ENCODE measurements at places on chromosomes 3 and 15.

GRCh38 chr3:182242489-182242942 is 530.8 kb downstream of the SOX2 start:
- DNase-seq = no peak

GRCh38 chr15:71142780-71143179 is 27.5 kb downstream of the THSD4 start:
- no peak for DNase-seq

GRCh38 chr3:186107215-186108105 is 1.4 kb downstream of the ETV5 start:
- DNase-seq = peak; percentile 44

DNA sequence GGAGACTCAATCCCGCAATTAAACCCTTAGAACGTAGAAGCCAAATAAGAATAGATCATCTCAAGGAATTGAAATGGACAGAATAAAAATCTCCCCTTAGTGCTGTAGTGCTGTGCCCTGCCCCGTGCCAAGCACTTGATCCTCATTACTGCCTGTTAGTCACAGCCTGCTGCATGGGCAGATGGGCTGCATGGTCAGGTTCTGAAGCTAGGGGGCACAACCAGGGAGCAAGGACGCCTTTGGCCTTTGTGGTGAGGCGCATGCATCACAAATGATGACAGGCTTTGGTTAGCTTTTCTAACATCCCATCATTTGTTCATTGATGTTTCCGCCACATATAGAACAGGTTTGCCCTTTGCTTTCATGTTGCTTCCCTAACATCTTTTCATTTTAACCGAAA is 336.3 kb upstream of the ADAMTS9 start:
- DNase-seq = no peak

GRCh38 chr15:48221885-48222284 is 15.8 kb downstream of the SLC12A1 start:
- no peak for DNase-seq

GRCh38 chr15:62066663-62067447 is at the start of gene C2CD4A:
Gene C2CD4A, plus strand, starts transcription at chr15:62066977. Its CDS starts 637 bp downstream, at chr15:62067614.
- peak; percentile 61 for DNase-seq

GRCh38 chr3:160577556-160578195 is 12.3 kb upstream of the KPNA4 start:
- DNase-seq = no peak

DNA sequence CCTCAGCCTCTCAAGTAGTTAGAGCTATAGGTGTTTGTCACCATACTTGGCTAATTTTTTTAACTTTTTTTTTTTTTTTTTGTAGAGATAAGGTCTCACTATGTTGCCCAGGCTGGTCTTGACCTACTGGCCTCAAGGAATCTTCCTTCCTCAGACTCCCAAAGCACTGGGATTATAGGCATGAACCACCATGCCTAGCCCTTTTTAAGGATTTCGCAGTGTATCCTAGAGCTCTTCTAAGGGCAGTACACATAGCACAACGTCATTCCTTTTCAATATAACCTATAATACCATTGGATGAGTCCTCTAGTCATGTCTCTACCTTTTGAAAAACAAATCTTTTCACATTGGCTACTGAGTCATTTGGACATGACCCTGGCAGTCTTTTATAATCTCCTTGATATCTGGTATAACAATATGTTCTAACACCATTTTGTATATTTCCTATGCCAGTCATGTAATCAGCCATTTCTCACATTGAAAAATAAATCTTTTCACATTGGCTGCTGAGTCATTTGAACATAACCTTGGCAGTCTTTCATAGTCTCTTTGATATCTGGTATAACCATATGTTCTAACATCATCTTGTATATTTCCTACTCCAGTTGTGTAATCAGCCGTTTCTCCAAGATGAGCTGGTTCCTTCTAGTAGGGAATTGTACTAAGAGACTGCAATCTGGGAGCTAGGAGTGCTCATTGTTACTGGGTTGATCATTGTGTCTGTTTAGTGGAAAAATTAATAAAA is 944.7 kb downstream of the MCTP2 start:
- no peak for DNase-seq

DNA sequence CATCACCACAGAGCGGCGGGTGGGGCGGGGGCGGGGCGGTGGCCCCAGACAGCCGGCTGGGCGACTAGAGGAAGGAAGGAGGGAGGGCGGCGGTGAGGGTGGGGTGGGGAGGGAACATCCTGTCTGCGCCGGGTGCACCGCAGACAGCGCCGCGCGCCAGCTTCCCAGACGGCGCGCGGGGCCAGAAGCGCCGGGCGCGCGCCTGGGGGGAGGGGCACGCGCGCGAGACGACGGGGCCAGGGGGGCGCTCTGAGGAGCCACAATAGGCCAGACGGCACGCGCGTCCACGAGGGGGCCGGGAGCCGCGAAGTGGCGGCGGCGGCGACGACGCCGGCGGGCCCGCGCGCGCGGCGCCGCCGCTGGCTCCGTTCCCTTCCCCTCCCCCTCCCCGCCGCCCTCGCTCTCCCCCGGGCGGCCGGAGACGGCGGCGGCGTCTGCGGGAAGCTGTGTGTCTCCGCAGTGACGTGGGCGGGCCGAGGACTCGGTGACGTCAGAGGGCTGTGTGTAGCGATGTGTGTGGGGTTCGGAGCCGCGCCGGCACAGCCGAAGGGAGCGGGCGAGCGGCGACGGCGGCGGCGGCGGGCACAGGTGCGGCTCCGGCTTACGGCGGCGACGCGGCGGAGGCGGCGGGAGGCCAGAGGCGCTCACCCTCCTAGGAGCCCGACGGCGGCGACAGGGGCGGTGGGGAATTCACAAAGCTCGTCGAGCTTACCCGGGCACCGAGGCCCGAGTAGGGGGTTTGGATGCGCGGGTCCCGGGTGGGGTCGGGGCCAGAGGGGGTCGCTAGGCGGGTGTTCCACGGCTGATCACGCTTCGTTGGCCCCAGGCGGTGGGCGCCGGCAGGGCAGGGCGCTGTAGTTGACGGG is at the start of gene SKIL:
Gene SKIL (plus strand): TSS at position 540 of the 866 bp plus-strand sequence. CDS start 2,617 bp downstream, outside the sequence.
- peak; percentile 96 for DNase-seq

DNA sequence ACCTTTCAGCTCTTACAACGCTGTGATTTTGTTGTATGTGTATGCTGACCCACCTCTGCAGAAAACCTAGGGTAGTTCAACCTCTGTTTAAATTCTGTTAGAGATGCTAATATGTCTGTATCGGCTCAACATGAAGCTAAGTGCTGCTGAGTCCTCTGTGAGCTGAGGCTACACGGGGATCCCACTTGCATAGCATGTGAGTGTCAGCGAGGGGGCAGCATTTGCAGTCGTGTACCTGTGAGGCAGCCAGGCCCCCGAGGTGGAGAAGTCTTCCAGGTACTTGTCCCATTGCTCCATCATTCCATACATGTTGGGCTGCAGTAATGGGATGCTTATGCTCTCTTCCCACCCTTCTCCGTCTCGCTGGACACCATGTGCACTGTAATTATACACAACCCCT is 3.7 kb downstream of the MKRN2OS start:
- DNase-seq = no peak

DNA sequence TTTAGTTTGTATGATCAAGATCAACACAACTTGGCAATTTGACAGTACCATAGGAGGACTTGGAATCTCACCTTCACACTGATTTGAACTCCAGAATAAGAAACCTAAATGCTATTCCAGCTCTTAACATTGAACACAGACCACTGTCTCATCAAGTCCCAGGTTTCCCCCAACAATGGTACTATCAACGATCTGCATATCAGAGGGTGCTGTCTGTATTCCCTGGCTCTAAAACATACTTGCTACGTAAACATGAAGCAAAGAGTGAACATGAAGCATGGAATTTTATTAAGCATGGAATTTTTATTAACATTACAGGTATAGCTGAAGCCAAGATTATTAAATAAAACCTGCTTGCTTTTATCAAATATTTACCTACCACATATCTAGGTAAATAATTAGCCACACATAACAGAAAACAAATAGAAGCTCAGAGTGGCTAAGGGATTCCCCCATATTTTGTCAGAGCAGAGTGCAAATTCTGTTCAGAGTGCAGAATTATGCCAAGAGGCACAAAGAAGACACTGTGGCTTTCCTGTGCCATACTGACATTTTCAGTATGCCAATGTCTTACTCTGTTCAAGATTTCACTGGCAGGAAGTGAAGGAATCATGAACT is 22.2 kb upstream of the RIOX2 start:
- no peak for DNase-seq

DNA sequence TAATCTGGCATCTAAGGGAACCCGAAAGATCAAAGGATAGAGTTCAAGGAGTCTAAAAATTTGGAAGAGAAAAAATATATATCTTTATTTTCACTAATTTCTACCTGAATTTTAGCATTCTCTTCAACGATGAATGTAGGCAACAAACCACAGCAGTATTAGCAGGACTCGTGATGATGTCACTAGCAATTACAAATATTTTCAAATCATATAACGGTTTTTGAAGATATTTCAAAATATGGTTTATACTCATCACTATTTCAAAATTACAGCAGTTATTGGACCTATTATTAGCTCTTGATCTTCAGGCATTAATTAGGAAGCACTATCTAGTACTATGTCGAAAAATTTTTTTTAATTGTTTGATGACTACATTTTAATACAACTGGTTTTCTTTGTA is 27.0 kb upstream of the ANKDD1A start:
- no peak for DNase-seq

DNA sequence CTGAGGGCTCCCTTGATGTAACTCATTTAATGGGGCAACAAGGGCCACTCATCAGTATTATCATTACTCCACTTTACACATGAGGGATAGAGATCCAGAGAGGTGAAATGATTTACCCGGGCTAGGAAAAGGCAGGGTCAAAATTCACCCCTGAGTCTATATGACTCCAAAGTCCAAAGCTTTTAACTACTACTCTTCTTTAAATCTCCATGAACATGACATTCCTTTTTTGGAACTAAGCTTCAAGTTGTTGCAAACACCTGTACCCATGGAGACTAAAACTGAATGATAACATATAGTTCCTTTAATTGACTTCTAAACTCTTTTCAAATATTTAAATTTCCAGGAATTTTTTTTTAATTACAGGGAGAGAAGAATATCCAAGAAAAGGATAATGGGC is 292.9 kb upstream of the GADL1 start:
- DNase-seq = no peak

DNA sequence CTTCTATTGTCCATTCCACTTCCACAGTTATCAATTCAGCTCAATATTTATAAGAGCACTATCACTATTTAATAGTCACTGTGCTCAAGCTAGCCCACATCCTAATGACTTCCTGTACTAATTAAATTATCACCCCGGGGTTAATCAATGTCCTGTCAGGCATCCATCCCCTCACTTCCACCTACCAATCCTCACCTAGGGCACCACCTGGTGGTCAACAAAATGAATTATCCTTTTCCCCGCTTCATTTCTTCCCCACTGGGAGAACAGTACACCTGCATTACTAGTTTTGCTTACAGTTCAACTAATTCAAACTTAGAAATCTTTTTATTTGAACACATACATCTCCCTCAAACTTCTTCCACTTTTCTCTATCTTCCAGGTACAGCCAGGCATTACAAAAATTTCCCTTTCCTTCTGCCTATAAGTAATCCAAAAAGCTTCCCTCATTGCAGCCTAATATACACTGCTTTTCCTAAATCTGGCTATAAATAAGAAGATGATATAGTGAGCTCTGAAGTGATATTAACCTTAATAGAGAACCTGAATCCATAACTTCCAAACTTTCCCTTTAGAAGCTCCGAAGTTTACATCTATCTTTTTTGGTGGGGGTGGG is 68.5 kb downstream of the TMCC1 start:
- peak; percentile 28 for DNase-seq

DNA sequence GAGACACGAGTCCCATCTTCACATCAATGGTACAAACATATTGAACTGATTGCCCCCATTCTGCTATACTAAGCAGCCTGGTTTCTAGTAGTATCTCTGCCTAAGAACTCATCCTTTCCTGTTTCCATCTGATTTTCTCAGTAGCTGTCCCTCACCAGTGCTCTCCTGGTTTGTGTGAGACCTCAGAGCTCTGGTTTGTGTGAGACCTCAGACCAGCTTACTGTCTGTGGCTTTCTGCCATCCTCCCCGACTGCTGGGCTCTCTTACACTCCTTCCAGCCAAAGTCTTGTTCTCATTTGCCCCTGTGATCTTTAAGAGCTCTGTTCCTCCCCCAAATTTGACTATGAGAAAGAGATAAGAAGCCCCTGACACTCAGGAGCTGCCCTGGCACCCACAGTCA is 41.1 kb upstream of the NEDD4 start:
- no peak for DNase-seq

GRCh38 chr3:158121295-158121694 is 11.4 kb downstream of the RSRC1 start:
- no peak for DNase-seq

DNA sequence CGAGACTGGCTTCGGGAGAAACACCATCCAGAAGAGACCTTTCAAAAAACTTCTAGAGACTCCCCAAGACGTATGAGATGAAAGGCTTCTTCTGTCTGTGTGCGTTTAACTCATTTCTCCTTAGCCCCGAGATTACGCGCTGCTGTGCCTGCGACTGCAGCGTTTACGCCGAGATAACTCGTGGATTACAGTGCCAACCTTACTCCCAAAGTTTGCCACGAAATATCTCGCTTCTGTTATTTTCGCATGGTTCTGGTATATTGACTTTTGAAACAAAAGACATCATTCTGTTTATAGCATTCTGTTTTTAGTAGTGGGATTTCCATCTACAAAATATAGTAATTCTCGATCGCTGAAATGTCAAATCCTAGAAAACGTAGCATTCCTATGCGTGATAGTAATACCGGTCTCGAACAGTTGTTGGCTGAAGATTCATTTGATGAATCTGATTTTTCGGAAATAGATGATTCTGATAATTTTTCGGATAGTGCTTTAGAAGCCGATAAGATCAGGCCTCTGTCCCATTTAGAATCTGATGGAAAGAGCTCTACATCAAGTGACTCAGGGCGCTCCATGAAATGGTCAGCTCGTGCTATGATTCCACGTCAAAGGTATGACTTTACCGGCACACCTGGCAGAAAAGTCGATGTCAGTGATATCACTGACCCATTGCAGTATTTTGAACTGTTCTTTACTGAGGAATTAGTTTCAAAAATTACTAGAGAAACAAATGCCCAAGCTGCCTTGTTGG is 467 bp downstream of the PGBD4 start:
- no peak for DNase-seq

DNA sequence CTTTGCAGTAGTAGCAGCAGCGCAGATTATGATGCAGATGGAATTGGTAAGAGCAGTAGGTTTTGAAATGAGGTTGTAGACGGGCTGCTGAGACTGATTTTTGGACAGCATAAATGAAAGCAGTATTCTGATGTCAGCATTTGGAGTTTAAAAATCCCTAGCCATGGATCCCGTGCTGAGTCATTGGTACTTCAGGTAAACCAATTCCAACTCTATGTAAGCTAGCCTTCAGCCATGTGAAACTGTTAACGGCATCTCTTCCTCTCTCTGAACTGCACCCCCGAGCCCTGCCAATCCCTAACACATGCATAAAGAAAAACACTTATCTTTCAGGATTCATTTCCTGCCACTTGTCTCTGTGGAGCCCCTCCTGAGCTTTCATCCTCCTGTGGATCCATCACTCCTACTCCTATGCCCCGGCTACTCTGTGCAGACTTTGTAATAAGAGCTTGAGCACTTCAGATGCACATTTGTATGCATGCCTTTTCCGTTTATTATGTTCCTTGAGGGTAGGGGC is 119.0 kb downstream of the AKAP13 start:
- DNase-seq = no peak

Data from activated naive CD4-positive, alpha-beta T cell treated with anti-CD3 and anti-CD28 coated beads, Interleukin-2, amount 50 U/mL, for 16 hours (primary cell).